ENCODE measurements at places on chromosomes 3 and 15. TPM values are rescaled to one million over a fixed set of nuclear protein-coding genes. Genes with fewer than 3 reads are reported as not detected.
A peak's percentile ranks its signal among the peaks of the same experiment; 100 is the strongest.

Gene TJP1
- 0.16 TPM for total RNA-seq

Gene ADGRG7
- total RNA-seq, result not detected

Gene LRCH3
- 68.1 TPM for total RNA-seq

Gene STRIT1
- not detected for total RNA-seq

Gene TM6SF1
- total RNA-seq, result 31.8 TPM

Gene SLC35G2
- total RNA-seq, result 5.4 TPM

- peak; percentile 16 for DNase-seq
- H3K36me3 ChIP-seq, result peaks cover 6% of the 10 kb centered on the region
- no peaks in the 10 kb centered on the region for H3K27me3 ChIP-seq
Observed at GRCh38 chr15:22786868-22787698, 639 bp downstream of the NIPA1 start.

DNA sequence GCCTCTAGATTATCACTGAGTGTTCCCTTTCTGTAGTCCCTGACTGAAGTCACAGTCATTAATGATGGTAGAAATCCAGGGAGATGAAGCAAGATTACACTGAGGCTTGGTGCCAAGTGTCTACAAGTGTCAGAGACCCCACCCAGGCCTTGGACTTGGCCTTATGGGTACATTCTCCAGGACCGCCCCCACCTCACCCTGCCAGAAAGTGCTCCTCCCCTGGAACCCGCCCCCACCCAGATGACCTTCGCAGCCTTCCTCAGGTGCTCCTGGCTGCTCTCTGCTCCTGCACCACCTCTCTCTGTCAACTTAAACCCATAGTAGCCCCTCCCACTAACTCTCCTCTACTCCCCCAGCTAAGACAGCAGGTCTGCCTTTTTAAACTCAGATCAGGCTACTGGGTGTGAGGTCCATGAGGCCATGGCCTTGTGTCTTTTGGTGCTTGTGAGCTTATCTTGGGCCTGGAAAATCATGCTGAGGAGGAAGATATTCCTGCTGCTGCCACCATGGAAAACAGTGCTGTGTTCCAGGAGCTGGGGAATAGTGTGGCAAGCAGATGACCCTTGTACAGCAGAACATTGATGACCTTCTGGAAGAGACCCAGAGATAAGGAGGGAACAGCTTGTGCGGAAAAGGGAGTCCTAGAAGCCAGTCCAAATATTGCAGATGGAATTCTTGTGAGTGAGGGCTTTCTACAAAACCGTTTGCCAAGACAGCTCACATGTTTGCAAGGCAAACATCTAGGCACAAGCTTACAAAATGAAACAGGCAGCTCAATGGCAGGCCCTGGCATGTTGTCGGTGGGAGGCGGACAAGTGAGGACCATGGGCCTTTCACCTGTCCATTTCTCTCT lies 40.3 kb upstream of the NDUFB4 start:
- no peaks in the 10 kb centered on the region for H3K36me3 ChIP-seq
- peaks cover 17% of the 10 kb centered on the region for H3K4me1 ChIP-seq
- DNase-seq, result no peak
- no peak overlapping the region for H3K27ac ChIP-seq

GRCh38 chr3:28912120-28912885 lies 368.6 kb upstream of the RBMS3 start:
- no peaks in the 10 kb centered on the region for H3K36me3 ChIP-seq
- H3K27ac ChIP-seq, result no peak overlapping the region
- no peak overlapping the region for H3K4me3 ChIP-seq
- H3K27me3 ChIP-seq, result peaks cover 7% of the 10 kb centered on the region

GRCh38 chr3:139309880-139310279 lies 33.9 kb upstream of the MRPS22 start:
- no peak overlapping the region for H3K4me3 ChIP-seq
- DNase-seq, result no peak
- no peaks in the 10 kb centered on the region for H3K4me1 ChIP-seq
- no peaks in the 10 kb centered on the region for H3K36me3 ChIP-seq
- H3K27me3 ChIP-seq, result peaks cover 7% of the 10 kb centered on the region

DNA sequence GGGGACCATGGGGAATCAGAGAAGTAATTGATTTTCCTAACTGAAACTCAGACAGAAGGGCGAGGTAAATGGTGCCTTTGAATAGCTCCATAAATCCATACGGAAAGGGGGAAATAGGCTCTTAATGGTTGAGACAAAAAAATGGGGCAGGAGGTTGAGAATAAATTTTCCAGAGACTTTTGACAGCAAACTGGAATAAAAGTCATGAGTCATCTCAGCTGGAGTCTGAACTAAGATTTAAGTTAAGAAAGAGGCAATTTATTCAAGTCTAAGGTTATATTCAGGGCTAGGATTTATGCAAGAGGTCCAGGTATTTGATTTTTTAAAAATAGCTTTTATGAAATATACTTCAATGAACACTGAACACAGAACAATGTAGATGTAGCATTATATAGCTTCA lies 238.7 kb upstream of the RORA start:
- no peak overlapping the region for H3K27ac ChIP-seq
- no peak for DNase-seq
- no peaks in the 10 kb centered on the region for H3K36me3 ChIP-seq
- peaks cover 5% of the 10 kb centered on the region for H3K27me3 ChIP-seq
- no peaks in the 10 kb centered on the region for H3K4me1 ChIP-seq

DNA sequence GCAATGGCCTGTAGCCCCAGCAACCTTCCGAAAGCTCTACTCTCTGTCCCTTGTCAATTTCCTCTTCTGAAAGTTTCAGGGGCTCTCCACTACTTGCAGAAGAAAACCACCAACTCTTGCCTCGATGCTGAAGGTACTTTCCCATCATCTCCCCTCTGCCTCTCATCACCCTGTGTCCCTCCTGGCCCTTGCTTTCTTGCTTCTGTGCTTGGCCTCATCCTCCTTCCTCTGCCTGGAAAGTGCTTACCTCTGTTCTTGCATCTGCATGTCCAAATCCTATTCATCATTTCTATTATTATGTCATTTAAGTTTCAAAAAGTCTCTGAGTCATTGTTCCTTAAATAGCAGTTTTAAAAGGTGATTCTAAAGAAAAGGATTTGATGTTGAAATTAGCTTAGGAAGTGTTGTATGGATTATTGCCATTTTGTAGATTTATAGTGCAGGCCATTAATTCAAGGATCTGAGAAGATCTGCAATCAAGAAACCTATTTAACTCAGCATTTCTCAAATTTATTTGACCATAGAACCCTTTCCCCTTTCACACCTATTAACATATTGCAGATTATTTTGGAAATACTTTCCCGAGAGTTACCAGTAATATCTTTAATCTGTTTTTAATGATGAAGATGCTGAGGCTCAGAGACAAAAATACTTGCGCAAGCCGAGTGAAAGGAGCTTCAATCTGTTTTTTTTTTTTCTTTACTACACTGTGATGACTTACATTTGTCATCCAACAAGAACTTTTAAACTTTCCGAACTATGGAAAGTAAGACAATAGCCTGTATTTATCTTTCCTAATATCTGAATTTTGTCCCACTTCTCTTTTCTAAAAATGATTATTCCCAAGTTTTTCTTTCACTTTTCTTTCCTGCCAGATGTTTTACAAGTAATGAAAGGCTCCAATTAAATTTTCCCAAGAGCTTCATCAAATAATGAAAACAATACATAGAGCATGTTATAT lies 22.3 kb upstream of the CFAP161 start:
- H3K4me1 ChIP-seq, result peaks cover 8% of the 10 kb centered on the region
- no peak for DNase-seq

GRCh38 chr3:195184716-195185421 lies 86.1 kb downstream of the XXYLT1 start:
- no peaks in the 10 kb centered on the region for H3K36me3 ChIP-seq
- peaks cover 63% of the 10 kb centered on the region for H3K4me1 ChIP-seq
- H3K27me3 ChIP-seq, result no peaks in the 10 kb centered on the region
- no peak for DNase-seq

DNA sequence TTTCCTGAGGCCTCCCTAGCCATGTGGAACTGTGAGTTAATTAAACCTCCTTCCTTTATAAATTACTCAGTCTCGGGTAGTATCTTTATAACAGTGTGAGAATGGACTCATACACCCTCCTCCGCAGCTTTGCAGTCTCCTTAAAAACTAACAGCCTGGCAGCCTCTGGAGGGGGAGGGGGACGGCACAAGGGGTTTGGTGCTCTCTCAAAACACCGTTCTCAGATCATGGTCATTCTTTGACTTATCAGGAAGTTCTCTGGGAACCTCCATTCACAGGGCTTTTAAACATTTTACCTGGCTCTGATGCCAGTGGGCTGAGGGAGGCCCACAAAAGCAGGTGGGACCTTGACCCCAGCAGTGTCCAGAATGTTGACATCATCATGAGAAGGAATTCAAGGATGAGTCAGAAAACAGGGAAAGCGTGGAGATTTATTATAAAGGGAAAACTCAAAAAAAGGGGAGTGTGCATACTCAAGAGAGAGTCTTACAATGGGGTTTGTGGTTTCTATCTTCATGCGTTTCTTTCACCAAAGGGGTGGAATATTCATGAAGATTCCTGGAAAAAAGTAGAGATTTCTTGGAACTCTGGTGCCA lies 43.9 kb downstream of the ONECUT1 start:
- H3K4me1 ChIP-seq, result no peaks in the 10 kb centered on the region
- no peak overlapping the region for H3K4me3 ChIP-seq
- H3K27ac ChIP-seq, result no peak overlapping the region
- no peak for DNase-seq
- peaks cover 14% of the 10 kb centered on the region for H3K27me3 ChIP-seq
- H3K36me3 ChIP-seq, result no peaks in the 10 kb centered on the region

GRCh38 chr3:84759361-84759760 lies 199.4 kb upstream of the CADM2 start:
- H3K4me1 ChIP-seq, result no peaks in the 10 kb centered on the region
- H3K36me3 ChIP-seq, result peaks cover 6% of the 10 kb centered on the region
- DNase-seq, result no peak

DNA sequence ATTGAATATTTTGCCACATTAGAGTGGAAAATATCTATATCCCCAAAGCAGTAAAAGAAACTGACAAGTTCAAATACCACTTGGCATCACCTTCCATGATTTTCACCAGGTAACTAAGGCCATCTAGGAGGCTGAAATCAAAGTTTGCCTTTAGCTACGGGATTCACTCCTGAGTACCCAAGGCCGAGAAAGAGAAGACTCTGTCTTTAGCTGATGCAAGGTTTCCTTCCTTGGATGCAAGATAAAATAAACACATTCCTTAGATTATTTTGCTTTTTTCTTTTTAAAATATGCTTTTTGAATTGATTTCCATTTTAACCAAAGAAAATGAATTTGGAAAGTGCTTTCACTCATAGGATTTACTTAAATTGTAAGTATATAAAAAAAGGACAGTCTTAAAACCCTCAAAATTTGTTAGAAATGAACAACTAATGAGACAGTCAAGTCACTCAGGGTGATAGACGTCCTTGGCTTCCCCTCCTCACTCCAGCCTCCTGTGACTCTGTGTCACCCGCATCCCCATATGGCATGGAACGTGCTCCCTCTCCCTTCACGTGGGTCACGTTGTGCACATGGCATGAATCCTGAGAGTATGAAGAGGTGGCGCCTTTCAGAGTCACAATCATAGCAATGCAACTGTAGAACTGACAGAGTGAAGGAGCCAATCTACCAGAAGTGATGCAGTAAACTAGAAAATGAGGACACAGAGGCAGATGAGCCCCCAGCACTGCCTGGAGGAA lies 148.4 kb downstream of the RTP4 start:
- no peaks in the 10 kb centered on the region for H3K4me1 ChIP-seq
- no peak overlapping the region for H3K4me3 ChIP-seq
- no peak for DNase-seq
- no peaks in the 10 kb centered on the region for H3K27me3 ChIP-seq

GRCh38 chr3:3107181-3107580 lies 3.0 kb downstream of the IL5RA start:
- peak overlapping the region; percentile 80 for H3K27ac ChIP-seq
- peaks cover 21% of the 10 kb centered on the region for H3K4me1 ChIP-seq
- no peaks in the 10 kb centered on the region for H3K36me3 ChIP-seq
- no peak for DNase-seq
- peaks cover 7% of the 10 kb centered on the region for H3K27me3 ChIP-seq

DNA sequence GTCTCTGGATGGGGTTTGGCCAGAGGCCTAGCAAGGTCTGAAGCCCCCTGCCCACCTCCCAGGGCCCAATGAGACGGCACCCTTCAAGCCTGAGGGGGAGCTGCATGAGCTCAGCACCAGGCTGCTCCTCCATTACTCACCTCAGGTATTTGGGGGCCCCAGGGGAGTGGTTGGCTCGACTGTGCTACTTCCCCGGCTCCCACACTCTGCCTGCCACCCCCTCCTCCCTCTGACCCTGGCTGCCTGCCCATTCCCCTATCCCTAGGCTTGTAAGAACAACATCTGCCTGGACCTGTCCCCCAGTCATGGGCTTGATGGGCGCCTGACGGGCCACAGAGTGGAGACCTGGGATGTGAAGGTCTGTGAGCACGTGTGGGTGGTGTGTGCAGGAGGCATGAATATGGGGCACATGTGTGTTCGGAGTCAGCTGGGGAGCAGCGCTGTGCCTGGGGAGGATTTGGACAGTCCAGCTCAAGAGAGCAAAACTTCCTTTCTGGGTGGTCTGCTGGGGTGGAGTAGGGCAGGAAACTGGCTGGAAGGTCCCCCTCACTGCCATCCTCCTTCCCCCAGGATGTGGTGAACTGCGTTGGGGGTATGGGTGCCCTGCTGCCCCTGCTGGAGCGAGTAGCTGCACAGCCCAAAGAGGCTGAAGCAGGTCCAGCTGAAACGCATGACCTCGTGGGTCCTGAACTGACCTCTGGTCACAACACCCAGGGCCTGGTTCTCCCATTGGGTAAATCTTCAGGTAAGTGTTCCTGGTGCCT lies 17.4 kb downstream of the NBEAL2 start:
- no peak overlapping the region for H3K4me3 ChIP-seq
- H3K27ac ChIP-seq, result peak overlapping the region; percentile 10
- no peaks in the 10 kb centered on the region for H3K27me3 ChIP-seq
